ENCODE measurements at places on chromosomes 13 and 19.

GRCh38 chr19:13024951-13025697 lies 29.8 kb downstream of the NFIX start:
- DNase-seq = no peak

DNA sequence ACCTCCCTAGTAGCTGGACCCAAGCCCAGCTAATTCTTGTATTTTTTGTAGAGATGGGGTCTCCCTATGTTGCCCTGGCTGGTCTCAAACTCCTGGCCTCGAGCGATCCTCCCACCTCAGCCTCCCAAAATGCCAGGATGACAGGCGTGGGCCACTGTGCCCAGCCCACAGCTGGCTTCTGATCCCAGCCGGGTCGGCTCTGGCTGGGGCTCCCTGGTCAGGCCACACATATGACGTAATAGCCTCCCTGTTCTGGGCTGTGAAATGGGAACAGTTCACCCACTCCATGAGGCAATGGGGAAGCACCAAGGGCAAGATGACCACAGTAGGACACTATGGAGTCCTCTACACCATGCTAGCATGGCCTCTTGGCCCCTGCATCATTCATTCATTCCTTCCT lies 41.1 kb downstream of the TINCR start:
- no peak for DNase-seq

DNA sequence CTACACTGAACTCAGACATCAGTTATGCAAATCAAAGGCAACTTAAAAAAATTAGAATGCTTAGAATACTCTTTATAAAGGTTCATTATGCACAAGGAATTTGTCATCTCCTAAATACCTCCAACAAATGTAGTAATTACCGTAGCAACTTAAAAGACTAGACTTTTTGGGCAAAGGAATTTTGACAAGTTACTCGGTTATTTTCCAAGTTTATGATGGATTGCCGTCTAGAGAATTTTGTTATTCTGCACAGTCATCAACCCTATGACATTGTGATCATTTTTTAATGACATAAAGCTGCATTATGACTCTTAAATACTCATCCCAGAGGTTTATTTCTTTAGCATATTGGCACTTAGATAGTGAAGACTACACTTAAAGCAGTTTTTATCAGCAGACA lies 71.9 kb downstream of the TRPC4 start:
- no peak for DNase-seq

- DNase-seq = peak; percentile 70
Observed at GRCh38 chr19:4233282-4233853, 4.0 kb downstream of the EBI3 start.

- peak; percentile 11 for DNase-seq
Observed at GRCh38 chr13:28820099-28821051, at the start of gene MTUS2. MTUS2 (plus strand) TSS chr13:28820339.

DNA sequence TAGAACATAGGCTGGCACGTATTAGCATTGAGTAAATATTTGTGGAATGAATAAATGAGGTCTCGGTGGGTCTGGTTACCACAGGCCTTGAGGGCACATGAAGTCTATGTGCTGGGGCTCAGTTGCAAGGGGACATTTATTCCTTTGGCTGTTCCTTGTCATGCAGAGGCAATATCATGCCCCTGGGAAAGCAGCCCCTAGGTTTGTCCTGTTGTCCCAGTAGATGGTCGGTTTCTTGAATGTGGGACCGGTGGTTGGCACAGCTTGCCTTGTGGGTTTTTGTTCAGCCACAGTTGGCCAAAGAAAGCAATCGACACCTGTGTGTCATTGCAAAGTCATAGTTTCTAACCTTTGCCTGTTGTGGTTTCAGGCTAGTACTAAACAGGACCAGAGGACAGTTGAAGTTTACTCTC lies 24.7 kb upstream of the GPR183 start:
- no peak for DNase-seq

DNA sequence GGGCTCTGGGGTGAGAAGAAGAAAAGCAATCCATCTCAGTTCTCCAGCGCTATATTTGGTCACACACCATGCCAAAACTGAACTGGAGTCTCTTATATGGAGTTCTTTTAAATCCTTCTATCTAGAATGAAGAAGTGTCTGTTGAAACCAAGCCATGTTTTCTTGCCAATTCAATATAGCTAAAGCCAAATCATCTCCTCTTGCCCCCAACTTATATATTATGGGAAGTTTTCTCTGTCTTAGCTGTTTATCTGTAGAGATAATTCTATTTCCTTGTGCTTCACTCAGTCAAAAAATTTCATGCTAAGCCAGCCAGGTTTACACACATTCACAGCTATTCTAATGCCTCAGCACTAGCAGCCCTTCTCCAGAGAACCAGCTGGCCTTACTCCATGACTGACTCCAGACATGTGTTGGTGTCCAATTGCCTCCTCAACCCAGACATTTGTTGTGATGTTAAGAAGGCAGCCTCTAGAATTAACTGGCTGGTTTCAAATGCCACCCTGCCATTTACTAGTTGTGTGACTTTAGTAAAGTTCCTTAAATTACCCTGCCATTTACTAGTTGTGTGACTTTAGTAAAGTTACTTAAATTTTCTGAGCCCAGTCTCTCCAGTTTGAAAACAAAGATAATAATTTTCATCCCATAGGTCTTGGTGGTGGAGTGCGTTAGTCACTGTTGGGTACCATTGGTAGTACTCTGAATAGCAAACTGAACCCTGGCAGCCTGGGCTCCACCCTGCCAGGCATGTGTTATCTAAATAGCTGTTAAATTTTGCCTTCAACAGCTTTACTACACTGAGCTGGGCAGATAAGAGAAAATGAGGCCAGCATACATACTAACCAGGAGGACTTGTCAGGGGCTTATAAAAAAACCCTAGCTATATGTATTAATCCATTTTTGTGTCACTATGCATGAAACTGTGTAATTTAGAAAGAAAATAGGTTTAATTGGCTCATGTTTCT lies 525.1 kb downstream of the LMO7 start:
- no peak for DNase-seq

GRCh38 chr13:49020940-49021553 lies 45.3 kb downstream of the FNDC3A start:
- no peak for DNase-seq

DNA sequence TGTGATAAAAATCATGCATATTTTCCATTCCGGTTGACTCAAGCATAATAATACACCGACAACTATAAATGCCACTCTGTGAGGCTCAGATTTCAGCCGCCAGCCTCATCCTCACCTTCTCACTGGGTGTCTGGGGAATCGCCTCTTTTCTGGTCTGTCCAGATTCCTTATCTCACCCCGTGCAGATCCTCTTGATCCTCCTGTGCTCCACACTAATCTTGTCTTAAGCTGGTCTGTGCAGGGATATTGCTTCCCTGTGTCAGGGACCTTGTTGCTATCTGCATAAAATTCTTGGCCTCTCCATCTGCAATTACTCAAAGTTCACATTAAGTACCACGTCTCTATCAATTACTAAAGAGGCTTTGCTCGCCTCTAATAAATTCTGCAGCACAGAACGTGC lies 116.6 kb upstream of the SPACA7 start:
- no peak for DNase-seq
